LHCN-M2 (cell line): ENCODE measurements at places on chromosomes 4 and X. TPM values are rescaled to one million over a fixed set of nuclear protein-coding genes. Genes with fewer than 3 reads are reported as not detected.

GRCh38 chr4:81214881-81215868 is at the start of gene PRKG2:
Gene PRKG2, minus strand, starts transcription at chr4:81215222. Its CDS starts 10,175 bp downstream, at chr4:81205047.
- DNase-seq = peak; percentile 28

Gene STK32B
- total RNA-seq = 0.52 and 0.77 TPM in 2 replicates

Gene DUSP21
- not detected in 2 replicates for total RNA-seq

Gene CORIN
- total RNA-seq = 0.77 and 1.2 TPM in 2 replicates

- no peak for DNase-seq
These were observed 157.7 kb downstream of the CBR4 start for GRCh38 chr4:168852387-168852786.

- no peak for DNase-seq
These were observed 991.5 kb downstream of the ADGRL3 start for GRCh38 chr4:62191451-62192240.

GRCh38 chrX:151902813-151903591 is 9.7 kb upstream of the MAGEA4 start:
- peak; percentile 83 for DNase-seq

- DNase-seq = peak; percentile 70
These were observed 63.6 kb downstream of the SLC7A11 start for GRCh38 chr4:138178566-138178965.

DNA sequence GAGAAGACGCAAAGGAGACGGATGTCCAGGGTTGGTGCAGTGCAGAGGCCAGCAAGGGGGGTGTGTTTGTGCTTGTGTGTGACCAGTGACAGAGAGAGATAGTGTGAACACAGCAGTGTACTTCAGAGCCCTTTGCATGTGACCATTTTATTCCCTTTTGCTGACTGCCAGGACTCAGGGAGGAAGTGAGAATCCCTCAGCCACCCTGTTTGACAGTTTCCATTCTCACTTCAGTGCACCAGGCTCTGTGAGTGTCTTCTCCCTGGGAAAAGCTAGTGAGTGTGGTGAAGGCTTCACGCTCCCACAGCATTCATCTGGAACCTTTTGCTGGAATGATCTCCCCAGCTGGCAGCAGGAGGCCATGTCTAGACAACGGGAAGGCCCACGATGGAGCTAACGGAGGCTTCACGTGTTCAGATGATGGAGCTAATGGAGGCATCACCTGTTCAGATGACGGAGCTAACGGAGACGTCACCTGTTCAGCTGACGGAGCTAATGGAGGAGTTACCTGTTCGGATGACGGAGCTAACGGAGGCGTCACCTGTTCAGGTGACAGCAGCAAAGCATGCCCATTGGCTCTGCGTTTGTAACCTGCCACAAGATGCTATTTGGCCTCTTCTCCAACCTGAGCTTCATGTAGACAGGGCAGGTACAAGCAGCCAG is 195.4 kb downstream of the AFAP1 start:
- DNase-seq = no peak

GRCh38 chr4:182206266-182206665 is 36.9 kb upstream of the TENM3 start:
- no peak for DNase-seq

- DNase-seq = peak; percentile 49
These were observed 21.4 kb upstream of the AFAP1 start for GRCh38 chr4:7960790-7961655.

DNA sequence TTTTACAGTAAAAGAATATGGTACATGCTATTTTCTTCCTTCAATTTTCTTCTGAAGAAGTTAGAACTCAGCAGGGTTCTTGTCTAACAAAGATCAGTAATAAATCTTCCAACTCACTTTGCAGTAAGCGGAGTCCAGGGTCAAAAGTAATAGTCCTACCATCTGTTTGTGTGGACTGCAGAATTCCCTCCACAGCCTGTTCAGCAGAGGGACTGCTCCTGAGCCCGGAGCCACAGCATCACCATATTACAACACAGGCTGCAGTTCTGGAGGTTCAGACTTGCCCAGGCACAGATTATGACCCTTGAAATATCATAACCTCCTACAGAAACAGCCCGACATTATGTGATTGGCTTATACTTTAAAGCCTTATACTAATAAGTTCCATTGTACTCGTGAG is 10.3 kb downstream of the FHDC1 start:
- no peak for DNase-seq

DNA sequence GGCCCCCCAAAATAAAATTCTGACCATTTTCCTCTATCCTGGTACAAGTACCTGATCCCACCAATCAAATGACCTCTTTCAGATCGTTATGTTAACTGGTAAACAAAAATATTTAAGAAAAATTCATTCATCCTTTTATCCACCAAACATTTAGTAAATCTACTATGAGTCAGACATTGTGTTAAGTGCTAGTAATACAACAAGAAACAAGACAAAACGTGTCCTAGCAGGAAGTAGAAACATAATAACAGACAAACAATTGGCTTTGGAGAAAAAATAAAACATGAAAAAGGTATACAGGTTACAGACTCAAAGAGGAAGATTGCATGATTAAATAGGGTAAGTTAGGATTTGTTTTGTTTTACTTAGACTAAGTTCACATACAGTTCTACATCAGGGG is 43.7 kb downstream of the ANTXR2 start:
- DNase-seq = no peak

- no peak for DNase-seq
These were observed 66.5 kb upstream of the MAGEA10 start for GRCh38 chrX:152204919-152205318.

GRCh38 chr4:123505095-123506010 is 108.8 kb downstream of the SPRY1 start:
- peak; percentile 50 for DNase-seq

DNA sequence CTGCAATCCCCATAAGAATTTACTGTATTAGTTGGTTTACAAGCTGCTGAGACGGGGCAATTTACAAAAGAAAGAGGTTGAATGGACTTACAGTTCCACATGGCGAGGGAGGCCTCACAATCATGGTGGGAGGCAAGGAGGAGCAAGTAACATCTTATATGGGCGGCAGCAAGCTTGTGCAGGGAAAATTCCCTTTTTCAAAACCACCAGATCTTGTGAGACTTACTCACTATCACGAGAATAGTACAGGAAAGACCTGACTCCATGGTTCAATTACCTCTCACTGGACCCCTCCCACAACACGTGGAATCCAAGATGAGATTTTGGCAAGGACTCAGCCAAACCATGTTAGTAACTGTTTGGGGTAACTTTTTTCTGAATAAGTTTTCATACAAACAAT is 1.8 kb upstream of the SPATA18 start:
- DNase-seq = no peak

DNA sequence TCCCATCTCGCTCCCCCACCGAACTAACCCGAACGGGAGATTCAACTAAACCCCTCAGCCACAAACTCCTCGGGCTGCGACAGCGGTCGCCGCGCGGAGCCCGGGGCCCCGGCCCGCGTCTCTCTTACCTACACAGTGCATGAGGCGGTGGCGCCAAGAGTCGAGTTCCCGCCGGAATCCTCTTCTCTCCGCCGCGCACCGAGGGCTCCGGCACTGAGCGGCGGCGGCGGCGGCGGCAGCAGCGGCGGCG is 160 bp downstream of the LCORL start:
- DNase-seq = no peak

DNA sequence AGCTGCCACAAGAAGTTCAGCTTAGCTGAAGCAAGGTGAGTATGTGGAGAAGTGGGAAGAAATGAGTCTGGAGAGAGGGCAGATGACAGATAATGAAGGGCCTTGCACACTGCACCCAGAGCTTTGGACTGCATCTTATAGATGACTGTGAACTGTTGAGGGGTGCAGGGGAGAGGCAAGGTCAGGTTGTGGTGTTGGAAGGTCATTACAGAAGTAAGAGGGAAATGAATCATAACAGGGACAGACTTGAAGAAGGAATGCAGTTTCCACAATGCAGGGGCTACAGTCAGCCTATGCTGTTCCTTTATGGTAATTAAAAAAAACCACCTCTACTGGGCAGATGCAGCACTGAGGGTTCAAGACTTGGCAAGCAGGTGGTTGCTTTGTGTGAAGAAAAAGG is 4.8 kb upstream of the IGFBP7 start:
- DNase-seq = peak; percentile 71

Gene CT47B1
- not detected in 2 replicates for total RNA-seq

GRCh38 chrX:155757046-155757759 is 123.9 kb upstream of the VAMP7 start:
- no peak for DNase-seq

DNA sequence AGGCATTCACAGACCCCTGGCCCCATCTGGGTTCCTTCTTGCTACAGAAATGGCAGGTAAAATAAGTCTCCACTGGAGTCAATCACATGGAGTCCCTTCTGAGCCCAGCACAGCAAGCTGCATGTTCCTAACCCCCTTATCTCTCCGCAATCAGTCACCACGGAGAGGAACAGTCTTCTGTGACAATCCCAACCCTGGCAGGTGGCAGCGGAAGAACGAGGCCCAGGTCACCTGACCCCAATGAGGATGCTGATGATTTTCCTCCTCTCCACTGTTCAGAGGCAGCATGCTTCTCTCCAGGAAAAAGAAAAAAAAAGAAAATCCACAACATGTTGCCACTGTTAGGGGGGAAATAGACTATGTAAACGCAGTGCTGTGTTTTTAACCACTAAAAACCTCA is 50.1 kb downstream of the TSPAN5 start:
- no peak for DNase-seq

GRCh38 chr4:145888393-145888792 is 50.2 kb downstream of the ZNF827 start:
- no peak for DNase-seq

DNA sequence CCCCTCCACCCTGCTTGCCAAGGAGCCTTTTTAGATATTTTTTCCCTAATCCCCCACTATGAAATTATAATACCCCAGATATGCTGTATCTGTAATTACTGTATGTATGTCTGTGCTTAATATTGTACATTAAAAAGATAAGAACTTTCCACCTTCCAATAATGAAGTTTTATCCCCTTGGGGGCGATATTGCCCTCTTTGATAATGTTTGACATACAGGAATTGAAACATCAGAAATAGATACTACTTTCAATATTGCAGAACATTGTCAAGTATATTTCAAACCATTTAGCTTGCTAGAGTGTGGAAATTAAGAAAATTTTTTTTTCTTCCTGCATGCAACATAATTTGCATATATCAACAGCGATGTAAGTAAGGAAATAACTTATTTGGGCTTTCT is 58.9 kb downstream of the NAF1 start:
- DNase-seq = peak; percentile 26
